ENCODE measurements at places on chromosomes 3 and 15.

DNA sequence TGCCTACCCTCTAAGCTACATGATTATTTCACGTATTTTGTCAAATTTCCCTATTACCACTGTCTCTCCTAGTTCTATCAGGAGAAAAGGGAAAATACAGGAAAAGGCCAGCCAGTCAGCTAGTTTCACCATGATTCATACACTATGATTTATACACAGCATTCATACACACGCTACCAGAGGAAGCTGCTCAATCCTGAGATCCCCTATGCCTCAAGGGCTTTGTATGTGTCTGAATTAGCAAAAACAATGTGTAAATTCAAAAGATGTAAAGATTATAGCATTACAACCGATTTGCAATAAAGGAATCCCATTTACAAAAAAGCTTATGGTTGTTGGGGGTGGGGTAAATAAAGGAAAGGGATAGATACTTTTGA, 3.1 kb upstream of the ACKR4 start:
- no peak for DNase-seq

DNA sequence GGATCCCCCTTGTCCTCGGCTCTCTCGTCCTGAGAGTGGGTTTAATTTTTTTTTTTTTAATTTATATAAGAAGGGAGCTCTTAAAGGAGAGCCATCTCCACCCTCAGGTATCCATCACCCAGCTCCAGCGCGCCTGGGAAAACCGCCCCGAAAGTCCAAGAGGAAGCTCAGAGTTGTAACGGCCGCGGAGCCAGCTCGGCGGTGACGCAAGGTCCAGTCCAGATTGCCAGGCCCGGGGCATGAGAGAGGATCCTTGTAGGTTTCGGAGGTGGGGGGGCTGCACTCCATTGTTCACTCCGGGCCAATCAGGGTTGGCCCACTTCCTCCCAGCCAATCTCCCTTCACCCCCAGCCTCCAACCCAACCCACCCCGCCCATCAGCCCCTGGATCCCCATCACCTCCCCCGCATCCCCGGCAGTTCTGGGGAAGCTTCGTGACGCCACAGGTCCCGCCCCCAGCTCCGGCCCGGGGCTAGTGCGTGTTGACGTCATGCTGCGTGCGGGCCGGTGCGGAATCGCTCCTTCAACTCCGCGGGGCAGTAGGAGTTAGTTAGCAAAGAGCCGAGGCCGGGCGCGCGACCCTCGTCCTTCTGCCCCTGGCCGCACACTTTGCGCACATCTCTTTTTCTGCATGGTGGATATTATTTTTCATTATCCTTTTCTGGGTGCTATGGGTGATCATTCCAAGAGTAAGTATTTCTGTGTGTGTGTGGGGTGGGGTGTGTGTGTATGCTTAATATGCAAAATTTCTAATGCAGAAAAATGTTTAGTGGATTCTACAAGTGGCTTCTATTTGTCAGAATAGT, at the start of gene ISL2:
Gene ISL2, plus strand, starts transcription at position 520 of the 805 bp plus-strand sequence. Its CDS starts 111 bp downstream, at position 631.
- peak; percentile 52 for DNase-seq

- DNase-seq: no peak
Observed at GRCh38 chr3:192902549-192902948, 15.1 kb downstream of the MB21D2 start.

GRCh38 chr3:54772746-54773145, 155.1 kb downstream of the LRTM1 start:
- DNase-seq: no peak

- DNase-seq: no peak
Observed at GRCh38 chr3:124653071-124653796, 77.0 kb upstream of the UMPS start.

DNA sequence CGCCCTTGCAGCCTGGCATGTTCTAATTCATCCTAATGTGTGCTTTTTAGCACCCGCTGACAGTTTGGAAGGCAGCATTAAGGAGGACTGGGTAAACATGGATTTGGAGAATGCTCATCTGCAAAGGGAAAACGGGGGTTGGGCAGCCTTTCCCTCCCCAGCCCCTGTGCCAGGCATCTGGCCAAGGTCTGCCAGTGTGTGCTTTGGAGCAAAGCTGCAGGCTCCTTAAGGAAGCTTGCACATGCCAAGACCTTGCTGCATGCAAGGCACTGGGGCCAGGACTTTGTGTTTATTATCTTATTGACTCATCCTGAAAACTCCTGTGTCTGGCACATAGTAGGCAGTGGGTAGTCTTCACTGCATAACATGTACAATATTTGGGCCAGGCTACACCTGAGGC, 20.1 kb downstream of the FAM3D start:
- no peak for DNase-seq

- DNase-seq: no peak
Observed at GRCh38 chr3:135237371-135238143, 442.5 kb downstream of the EPHB1 start.

All from NCI-H2081 treated with DMSO at 0.1 percent for 48 hours (cell line).